ENCODE measurements at places on chromosomes 3 and 15.

DNA sequence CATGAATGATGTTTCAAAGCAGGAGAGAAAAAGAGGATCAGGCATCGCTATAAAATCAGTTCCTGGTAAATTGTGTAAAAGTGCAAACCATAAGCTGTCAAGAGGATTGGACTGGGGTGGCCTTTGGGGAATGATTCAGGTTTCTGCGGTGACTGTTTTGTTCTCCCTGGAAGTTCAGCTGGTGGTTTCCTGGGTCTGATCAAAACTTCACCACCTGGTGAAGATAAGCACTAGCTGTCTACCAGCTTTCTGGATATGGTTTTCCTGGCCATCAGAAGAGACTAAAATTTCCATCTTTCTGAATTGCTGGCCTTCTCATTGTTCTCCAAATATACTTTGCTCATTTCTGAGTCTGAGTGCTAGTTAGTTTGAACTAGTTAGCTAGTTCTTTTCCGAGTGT lies 2.7 kb upstream of the NANOGP8 start:
- no peak for DNase-seq

DNA sequence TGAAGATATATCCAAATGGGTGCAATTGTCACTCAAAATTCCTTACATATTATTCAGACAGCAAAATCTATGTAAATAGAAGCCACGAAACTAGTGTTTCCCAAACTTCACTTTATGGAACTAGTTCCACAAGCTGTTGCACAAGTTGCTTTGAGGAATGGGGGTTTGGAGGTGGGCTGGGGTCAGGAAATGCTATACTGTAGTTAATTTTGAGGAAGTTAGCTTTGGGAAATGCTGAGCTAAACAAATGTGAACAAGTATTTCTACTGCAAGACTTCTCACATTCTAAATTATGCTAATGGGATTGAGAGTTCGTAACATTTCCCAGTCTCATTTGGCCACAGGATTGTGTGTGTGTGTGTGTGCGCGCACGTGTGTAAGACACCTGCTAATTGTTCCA lies 28.7 kb upstream of the SAMMSON start:
- no peak for DNase-seq

DNA sequence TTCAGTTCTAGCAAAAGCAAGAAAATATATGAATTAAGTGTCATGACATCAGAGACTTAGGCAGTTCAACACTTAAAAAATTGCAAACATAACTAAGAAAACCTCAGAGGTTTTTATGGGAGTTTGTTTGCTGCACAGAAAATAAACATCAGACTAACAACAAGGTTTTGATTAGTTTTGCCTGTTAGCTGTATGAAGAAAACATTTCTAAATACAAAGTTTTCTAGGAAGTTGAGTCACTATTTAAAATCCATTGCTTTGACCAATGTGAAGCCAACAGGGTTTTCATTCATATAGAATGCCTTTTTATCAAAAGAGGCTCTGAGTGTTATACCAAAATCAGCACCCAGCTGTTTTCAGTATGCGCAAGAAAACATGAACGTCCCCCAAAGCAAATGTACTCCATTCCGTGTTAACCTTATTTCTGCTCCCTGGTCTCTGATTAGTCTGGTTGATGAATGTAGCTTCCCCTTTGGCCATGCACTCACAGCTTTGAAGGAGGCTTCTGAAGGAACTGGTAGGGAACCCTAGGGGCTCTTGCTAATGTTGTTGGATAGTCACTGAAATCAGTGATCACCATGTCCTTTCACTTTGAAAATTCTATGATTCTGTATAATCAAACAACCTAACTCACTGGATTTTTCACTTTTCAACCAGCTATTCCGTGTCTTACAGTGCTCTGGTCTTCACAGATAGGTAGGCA lies 89.6 kb upstream of the TSEN2 start:
- no peak for DNase-seq

DNA sequence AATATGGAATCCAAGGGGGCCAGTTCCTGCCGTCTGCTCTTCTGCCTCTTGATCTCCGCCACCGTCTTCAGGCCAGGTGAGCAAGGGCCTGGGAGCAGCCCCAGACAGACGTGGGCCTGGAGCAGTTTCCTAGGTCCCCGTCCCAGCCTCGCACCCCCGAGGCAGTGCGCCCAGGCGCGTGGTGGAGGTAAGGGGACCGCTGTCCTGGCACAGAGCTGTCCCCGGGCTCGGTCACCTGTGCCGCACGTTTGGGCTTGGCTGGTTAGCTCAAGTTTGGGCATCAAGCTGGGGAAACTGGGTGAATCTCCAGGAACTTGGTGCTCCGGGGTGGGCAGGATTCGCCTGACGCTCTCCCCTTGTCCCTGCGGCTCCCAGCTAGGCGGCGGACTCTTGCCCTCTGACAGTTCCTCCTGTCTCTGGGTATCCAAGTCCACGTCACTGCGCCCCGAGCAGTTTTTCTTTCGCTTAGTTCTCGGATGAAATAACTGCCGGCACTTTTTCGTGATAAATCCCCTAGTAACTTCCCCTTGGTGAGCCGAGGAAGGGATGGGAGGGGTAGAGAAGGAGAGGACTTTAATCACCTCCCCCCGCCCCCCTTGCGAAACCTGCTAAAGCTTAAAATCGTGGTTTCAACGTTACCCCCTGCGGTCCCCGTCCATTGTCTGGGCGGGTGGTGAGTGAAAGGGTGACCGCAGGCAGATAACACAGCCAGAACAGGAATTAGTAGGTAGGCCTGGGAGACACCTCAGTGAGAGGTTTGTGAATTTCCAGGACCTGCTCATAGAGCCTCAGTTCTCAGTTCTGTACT lies 901 bp downstream of the ALCAM start:
- peak; percentile 81 for DNase-seq

- no peak for DNase-seq
Measured at GRCh38 chr3:142105991-142106390, 43.4 kb downstream of the TFDP2 start.

GRCh38 chr3:172751175-172751704 lies 714 bp downstream of the ECT2 start:
- DNase-seq: peak; percentile 16

DNA sequence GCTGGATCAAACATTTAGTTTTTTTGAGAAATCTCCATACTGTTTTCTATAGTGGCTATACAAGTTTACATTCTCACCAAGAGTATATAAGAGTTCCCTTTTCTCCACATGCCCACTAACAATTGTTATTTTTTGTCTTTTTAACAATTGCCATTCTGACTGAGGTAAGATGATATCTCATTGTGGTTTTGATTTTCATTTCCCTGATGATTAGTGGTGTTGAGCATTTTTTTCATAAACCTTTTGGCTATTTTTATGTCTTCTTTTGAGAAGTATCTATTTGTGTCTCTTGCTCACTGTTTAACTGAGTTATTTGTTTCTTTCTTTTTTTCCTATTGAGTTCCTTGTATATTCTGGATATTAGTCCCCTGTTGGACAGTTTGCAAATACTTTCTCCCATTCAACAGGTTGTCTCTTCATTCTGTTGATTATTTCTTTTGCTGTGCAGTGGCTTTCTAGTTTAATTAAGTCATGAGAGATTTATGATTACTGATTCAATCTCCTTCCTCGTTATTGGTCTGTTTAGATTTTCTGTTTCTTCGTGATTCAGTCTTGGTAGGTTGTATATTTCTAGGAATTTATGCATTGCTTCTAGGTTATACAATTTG lies 6.7 kb upstream of the RNF13 start:
- no peak for DNase-seq

DNA sequence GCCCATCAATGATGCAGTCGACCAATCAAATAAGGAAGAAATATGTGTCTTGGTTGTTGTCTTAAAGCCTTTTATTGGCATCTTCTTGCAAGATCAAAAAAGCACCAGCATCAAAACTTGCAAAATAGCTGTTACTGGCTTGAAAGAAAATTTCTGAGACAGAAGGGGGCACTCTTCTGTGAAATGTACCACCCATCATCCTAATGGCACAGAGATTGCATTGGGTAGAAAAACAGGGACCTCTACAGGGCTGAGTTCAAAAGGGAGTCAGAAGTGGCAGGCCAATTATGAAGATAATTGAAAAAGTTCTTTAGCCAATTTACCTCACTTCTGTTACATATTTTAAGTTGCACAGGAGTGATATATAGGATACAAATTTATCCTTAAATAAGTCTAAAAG lies 122.3 kb upstream of the GPR149 start:
- DNase-seq: no peak

GRCh38 chr3:197519801-197520211 lies 36.0 kb downstream of the BDH1 start:
- peak; percentile 6 for DNase-seq

GRCh38 chr3:143158014-143158988 lies 38.7 kb downstream of the CHST2 start:
- no peak for DNase-seq

GRCh38 chr3:9077029-9077428 lies 113.8 kb upstream of the RAD18 start:
- no peak for DNase-seq

DNA sequence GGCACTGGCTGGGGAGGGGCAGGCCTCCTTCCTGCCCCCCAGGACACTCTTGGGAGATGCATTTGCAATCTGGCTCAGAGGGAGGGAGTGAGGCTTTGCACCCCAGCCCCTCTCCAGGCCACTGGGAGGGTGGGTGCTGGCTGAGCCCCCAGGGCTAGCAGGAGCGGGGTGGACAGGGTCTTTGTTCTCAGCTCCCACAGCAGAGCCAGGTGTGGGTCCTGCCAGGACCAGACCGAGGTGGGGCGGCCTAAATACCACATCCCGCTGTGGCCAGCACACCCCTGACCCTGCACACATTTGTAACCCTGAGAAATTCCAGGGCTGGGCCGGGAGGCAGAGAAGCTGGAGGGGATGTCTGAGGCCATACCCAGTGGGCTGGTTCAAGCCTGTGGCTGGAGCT lies 41.0 kb downstream of the STARD5 start:
- DNase-seq: no peak

DNA sequence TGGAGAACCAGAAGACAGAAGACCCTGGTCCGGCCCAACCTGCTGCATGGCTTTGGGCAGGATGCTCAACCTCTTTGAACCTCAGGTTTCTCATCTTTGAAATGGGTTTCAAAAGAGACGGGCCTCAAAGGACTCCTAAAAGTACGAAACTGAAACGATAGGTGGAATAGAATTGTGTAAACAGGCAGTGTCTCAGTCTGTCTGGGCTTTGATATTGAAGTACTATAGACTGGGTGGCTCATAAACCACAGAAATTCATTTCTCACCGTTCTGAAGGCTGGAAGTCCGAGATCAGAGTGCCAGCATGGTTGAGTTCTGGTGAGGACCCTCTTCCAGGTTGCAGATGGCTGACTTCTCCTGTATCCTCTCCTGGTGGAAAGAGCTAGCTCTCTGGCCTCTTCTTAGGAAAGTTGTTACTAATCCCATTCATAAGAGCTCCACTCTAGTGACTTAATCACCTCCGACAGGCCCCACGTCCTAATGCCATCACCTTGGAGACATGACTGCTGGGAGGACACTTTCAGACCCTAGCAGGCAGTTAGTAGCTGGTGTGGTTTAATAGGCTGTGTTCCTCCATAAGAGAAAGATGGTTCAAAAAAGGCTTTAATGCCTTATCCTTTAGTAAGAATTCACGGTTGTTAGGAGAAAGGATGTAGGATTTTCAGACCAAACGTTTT lies 35.7 kb downstream of the SSUH2 start:
- DNase-seq: no peak

GRCh38 chr3:51538115-51538458 lies 432 bp upstream of the RAD54L2 start:
- no peak for DNase-seq

- DNase-seq: no peak
Measured at GRCh38 chr3:107117922-107118536, 259.2 kb upstream of the CCDC54 start.

DNA sequence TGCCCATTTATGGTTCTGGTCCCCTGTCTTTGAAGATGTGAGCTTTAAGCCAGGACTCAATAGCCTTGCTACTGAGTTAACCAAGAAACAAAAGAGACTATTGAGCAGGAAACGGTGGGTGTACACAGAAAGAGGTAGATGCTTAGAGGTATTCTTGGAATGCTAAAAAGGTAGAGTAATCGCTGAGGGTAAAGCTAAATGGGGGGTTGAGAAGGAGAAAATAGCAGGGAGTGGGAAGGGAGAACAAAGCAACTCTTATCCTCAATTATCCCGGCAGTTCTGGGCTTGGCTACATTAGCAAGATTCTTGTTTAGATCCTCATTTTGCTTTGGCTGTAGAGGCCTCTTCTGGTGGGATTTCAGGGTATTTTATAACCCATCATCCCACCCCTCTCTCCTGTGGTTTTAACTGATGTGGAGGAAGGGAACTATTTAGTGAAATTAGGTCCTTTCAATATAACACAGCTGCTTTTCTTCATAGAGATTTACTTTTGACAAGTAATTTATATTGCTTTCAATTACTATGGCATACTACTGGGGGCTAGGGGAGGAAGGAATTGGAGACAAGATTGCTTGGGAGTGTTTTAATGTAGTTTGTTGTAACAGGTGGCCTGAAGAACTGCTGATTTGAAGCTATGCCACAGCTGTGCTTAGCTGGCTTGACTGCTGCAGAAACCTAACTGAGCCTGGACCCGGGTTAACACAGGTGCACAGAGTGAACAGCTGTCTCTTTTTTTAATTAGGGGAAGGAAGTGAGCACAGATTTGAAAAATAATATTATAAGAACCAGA lies 234.3 kb upstream of the CCDC54 start:
- no peak for DNase-seq

GRCh38 chr3:154250291-154250690 lies 74.0 kb downstream of the DHX36 start:
- DNase-seq: no peak

GRCh38 chr3:13223574-13224237 lies 150.5 kb upstream of the IQSEC1 start:
- no peak for DNase-seq

- no peak for DNase-seq
Measured at GRCh38 chr3:164658125-164658524, 420.2 kb downstream of the SI start.

DNA sequence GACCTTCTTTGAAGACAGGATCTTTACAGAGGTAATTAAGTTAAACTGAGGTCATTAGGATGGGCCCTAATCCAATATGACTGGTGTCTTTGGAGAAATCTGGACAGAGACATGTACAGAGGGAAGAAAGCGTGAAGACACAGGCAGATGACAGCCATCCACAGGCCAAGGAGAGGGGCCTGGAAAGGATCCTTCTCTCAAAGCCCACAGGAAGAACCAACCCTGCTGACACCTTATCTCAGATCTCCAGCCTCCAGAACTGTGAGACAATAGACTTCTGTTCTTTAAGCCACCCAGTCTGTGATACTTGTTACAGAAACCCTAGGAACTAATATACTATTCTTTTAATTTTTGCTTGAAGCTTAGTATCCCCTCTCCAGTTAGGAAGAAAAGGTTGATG lies 74.2 kb downstream of the WDR76 start:
- no peak for DNase-seq

GRCh38 chr15:68833700-68834331 lies 13.1 kb upstream of the ANP32A start:
- DNase-seq: peak; percentile 19

- DNase-seq: no peak
Measured at GRCh38 chr3:127428344-127428997, 140.6 kb upstream of the PRR20G start.

GRCh38 chr15:68413363-68414205 lies 18.4 kb downstream of the ITGA11 start:
- DNase-seq: no peak

GRCh38 chr15:52343831-52344230 lies 48.2 kb upstream of the MYO5C start:
- no peak for DNase-seq

- DNase-seq: no peak
Measured at GRCh38 chr15:32884146-32884545, 166.3 kb downstream of the GREM1 start.

GRCh38 chr15:66409565-66410108 lies 22.9 kb downstream of the MAP2K1 start:
- DNase-seq: no peak

All from CD4-positive, alpha-beta T cell treated with Interleukin-4 for 1 hour (primary cell).